ENCODE measurements at places on chromosomes 16 and 17.

DNA sequence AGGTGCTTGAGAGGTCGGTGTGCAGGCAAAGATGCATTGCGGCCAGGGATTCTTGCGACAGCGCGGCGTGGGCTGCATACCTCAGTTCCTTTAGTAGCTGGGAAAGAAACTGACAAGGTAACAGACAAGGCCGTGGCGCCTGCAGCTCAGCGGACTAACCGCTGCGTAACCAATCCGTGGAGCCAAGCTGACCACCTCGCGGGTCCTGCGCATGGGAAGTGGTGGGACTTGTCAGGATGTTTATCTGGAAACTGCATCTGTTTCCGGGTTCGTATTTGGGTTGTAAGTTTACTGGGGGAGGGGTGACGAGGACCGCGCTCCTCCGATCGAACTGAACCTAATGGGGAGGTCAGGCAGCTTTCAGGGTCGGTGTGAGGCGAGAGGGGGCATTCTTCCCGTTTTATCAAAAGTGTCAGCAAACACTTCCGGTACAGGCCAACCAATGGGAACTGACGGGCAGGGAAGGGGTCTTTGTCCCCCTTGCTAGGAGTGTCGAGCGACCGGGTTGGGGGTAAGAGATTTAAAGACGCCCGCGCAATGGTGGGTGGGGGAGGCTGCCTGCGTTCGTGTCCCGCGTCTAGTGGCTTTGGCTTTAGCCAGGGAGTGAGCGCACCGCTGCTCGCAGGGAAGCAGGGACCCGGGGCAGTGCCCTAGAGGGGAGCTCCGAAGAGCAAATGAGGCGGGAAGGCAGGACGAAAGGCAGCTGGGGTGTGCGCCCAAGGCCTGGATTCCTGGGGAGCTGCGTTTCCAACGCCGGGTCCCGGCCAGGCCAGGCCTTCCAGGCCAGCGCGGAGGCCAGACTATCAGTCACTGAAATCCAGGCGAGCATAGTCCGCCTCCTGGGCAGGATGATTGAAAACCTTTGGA is 7.0 kb downstream of the IRX6 start:
- DNase-seq: no peak

DNA sequence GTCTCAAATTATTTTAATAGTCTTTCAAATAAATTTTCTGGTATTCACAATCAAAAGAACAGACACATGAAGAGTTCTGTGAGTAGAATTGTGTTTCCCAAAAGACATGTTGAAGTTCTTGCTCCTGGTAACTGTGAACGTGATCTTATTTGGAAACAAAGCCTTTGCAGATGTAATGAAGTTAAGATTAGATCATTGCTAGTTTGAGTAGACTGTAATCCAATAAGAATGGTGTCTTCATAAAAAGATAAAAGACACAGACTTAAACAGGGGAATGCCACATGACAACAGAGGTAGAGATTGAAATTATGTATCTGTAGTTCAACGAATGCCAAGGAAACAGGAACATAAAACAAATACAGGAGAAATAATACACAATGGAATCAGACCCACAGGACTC is 357.4 kb upstream of the CA10 start:
- DNase-seq: no peak

- no peak for DNase-seq
Observed at GRCh38 chr17:77459018-77459755, 318.4 kb downstream of the SEC14L1 start.

DNA sequence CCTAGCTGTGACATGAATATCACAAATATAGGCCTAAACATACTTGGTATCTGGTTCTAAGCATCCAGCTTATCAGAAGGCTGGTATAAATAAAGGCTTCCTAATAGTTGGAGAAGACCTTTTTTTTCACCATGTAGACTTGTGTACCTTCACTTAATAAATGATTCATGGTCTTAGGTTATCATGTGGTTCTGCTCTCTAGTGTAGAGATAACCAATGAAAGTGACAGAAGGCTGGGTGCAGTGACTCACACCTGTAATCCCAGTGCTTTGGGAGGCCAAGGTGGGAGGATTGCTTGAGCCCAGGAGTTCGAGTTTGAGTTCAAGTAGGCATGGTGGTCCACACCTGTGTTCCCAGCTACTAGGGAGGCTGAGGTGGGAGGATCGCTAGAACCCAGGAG is 3.1 kb downstream of the DDX19A start:
- DNase-seq: no peak

GRCh38 chr16:84660973-84661372 is 12.7 kb downstream of the KLHL36 start:
- DNase-seq: no peak

GRCh38 chr16:84486126-84486525 is 18.3 kb downstream of the MEAK7 start:
- DNase-seq: no peak

- no peak for DNase-seq
Observed at GRCh38 chr17:19270347-19270703, 33.2 kb downstream of the EPN2 start.
